Fibroblast of pulmonary artery (primary cell): ENCODE measurements at places on chromosomes 3 and 15.

DNA sequence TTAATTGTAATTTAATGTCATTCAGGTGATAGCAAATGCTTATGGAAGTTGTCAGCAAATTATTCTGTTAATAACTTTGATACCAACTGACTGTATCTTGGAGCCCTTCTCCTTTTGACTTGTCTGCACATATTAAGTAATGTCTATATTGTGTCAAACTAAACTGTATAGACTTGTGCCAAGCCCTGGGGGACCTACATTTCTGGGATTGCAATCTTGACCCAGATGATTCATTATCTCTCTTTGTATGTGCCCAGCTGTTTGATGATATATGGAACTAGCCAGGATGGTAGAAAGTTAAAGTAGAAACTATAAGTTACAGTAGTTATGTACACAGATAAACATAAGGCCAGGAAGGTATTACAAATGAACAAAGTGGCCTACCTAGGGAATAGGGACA lies 402.8 kb upstream of the RARB start:
- DNase-seq, result no peak

GRCh38 chr3:175818811-175819464 lies 959.8 kb downstream of the NAALADL2 start:
- no peak for DNase-seq

DNA sequence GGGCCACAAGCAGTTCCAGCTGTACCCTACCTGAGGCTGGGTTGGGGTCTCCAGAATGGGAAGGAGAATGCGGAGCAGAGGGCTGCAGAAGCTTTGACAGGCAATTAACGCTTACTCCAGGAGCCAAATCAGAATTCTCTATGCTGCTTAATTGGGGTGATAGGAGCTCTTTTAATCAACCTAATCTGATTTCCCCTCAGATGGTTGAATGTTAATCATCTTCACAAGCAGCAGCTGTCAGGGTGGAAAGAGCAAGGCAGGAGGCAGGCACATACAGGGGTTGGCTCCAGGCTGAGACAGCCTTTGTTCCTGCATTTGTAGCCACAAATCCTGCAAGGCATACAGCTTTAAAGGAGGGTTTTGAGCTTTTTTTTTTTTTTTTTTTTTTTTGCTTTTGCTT lies 2.6 kb downstream of the CILP start:
- no peak for DNase-seq

- DNase-seq, result no peak
Measured at GRCh38 chr3:183937601-183938286, 53.1 kb upstream of the PARL start.

- DNase-seq, result no peak
Measured at GRCh38 chr3:196969134-196969659, 564 bp upstream of the PIGZ start.

DNA sequence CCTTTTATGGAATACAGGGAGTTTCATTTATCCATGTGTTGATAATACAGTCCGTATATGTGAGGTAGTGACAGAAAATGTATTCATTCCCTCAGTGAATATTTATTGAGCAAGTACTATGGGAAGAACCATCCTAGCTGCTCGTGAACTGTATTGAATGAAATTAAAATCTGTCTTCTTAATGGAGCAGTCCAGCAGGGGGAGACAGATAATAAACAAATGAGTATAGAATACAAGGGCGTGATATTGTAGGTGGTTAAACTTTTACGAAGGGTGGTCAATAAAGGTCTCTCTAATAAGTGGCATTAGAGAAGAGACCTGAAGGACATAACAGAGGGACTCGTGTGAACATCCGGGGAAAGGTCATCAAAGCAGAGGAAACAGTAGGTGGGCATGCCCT lies 62.7 kb upstream of the OSTN start:
- peak; percentile 62 for DNase-seq

DNA sequence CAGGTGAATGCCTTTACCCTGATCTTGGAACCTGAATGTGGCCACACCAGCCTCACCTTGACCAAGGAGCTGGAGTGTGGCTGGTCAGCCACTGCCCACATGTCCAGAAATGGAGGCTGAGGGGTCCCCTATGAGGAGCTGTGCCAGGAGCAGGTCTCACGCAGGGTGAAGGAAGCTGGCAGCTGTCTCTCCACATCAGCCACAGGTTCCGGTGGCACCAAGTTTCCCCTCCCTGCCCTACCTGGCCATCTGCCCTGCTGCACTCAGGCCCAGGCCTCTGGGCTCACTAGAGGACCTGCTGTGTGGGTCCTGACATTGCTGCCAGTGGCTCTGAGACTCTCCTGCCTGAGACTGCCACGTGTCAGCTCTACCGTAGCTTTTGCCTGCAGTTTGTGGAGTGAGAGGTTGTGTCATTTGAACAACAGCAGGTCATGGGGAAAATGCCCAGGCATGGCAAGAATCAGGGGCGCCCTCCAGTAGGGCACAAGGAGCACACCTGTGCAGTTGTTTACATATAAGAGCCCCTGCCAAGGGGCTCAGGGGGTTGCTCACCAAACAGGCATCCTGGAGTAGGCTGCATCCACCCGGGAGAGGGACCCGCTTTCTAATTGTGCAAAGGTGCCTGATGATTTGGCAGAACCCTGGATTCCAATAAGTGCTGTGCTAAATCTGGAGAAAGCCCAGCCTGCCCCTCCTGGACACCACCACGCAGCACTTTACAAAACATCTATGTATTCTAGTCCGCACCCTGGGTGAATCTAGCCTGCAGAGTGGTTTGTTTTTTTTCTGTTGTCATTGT lies 258.5 kb upstream of the TLE3 start:
- DNase-seq, result no peak

DNA sequence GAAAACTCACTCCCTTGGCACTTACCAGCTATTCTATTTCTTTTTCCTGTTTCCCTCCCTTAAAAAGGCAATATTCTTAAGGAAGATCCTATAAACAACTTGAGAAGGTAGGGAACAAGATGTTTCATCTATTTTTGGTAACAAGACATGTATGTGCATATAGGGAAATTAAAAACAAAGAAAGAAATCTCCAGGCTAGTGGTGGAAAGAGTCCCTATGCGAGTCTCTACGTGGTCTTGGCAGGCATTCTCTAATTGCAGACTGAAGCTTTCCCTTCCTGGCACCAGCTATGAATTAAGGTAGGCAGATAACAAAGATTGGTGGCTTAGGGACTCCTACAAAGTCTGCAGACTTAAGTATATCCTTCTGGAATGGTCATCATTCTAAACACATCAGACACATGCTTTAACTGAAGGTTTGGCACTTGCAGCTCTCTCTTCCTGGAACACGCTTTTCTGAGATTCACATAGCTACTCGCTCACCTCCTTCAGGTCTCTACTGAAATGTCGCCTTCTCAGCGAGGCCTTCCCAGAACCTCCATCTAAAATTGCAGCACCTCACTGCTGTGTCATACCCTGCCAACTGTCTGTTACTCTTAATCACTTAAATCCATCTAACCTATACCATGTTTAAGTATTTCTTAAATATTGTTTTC lies 336.0 kb downstream of the VGLL3 start:
- no peak for DNase-seq

DNA sequence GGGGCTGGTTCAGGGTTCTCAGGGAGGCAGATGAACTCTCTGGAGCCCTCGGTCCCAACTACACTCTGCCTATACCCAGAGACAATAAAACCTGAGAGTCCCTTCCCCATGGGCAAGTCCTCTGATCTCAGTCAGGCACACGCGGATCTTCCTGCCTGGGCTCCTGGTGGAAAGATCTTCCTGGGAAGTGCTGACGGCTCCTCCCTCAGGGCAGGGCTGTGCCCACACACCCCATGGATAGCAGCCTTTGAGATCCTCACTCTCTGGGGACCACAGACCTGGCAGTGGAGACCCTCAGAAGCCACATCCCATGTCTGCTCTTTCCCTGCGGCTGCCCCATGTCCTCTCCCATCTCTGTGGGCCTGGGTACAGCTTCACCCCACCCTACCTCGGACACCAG lies 10.4 kb downstream of the SH2D7 start:
- no peak for DNase-seq

- no peak for DNase-seq
Measured at GRCh38 chr15:53196788-53197187, 406.7 kb upstream of the ONECUT1 start.

- no peak for DNase-seq
Measured at GRCh38 chr3:173140986-173141385, at the start of gene SPATA16. SPATA16 (minus strand) TSS chr3:173141235; CDS start chr3:173117731, 23,504 bp downstream.

- no peak for DNase-seq
Measured at GRCh38 chr3:89262309-89262929, 155.0 kb downstream of the EPHA3 start.

DNA sequence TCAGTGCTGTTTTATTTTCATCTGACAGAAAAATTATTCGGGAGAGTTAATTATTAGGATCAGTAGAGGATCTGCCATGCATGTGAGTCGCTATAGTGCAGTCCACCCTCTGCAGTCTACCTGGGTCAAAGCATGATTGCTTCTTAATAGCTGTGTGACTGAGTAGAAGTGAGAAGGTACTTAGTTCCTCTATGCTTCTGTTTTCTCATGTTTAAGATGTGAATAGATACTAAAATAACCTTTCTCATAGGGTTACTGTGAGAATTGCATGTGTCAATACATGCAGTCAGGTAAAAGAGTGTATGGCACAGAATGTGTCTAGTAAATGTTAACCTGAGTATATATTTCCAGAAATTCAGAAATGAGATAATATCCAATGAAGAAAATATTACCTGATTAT lies 435.7 kb downstream of the NAALADL2 start:
- DNase-seq, result no peak

- peak; percentile 50 for DNase-seq
Measured at GRCh38 chr15:80234883-80235282, 17.1 kb downstream of the CTXND1 start.

DNA sequence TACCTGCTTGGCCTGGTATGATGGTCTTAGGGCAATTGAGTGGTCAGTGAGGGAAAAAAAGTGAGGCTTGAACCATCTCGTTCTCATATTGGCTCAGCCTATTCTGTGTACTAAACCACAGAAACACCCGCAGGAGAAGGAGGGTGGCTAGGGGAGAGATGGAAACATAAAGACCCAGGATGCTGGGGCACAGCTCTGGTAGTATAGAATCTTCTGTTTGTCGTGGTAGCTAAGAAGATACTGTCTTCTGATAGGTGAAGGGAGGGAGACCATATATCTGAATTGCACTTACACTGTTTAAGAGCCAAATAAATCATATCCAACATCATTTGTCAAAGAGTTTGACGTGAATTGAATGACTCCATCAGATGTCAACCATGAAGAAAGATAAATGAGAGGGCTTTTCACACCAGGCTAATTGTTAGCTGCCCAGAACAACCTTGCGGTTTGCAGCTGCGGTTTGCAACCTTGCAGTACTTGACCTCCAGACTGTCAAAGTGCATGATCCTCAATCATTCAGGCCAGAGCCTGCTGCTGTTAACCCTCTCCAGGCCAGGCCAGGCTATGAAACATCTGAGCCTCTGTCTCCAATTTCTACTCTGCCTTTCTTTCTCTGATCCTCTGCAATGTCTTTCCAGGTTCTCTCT lies 40.9 kb upstream of the PIK3R4 start:
- no peak for DNase-seq

GRCh38 chr15:93073465-93073952 lies 15.5 kb downstream of the RGMA start:
- no peak for DNase-seq

GRCh38 chr3:159536876-159537275 lies 451.8 kb upstream of the IL12A start:
- no peak for DNase-seq

- no peak for DNase-seq
Measured at GRCh38 chr3:126440709-126440995, 35.0 kb downstream of the ZXDC start.

GRCh38 chr3:16168211-16168610 lies 6.3 kb upstream of the GALNT15 start:
- DNase-seq, result no peak

- DNase-seq, result no peak
Measured at GRCh38 chr3:144177649-144178048, 206.0 kb downstream of the DIPK2A start.

GRCh38 chr3:170773682-170774425 lies 96.1 kb downstream of the RPL22L1 start:
- no peak for DNase-seq

DNA sequence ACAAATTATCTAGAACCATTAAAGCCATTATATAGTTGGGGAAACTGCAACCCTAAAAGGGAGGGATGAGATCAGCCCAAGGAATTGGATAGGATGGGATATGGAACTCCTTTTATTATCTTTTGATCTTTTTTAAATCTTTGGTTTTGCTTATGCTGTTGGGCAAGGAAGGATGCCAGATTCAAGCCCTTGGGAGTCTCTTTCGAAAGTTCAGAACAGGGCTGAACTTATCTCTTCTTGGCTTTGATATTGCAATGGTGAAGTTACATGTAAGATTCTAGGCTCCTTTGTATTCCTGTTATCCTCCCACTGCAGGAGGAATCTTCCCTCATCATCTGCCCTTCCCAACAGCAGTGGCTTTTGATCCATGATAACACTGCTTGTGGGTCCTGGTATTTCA lies 10.0 kb upstream of the SLC22A13 start:
- no peak for DNase-seq

DNA sequence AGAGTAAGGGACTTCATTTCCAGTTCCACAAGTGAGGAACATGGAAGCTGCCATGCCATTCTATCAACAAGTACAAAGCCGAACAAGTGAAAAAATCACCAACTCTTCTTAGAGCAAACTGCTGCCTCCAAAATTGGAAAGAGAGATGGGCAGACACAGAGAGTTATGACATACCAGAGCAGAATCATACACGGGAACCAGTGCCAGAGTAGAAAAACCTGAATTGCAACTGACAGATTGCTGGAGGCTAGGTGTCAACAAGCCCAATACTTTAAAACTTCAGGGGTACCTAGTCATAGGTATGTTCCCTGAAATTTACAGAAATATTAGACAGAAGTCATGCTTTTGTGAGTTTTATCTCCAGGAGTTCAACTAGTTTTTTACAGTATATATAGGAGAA lies 62.0 kb downstream of the TTBK2 start:
- DNase-seq, result no peak

GRCh38 chr3:30672959-30673358 lies 66.6 kb downstream of the TGFBR2 start:
- peak; percentile 49 for DNase-seq

GRCh38 chr3:72382460-72382859 lies 465.8 kb downstream of the SHQ1 start:
- no peak for DNase-seq

- no peak for DNase-seq
Measured at GRCh38 chr3:67875338-67875737, 220.9 kb upstream of the SUCLG2 start.

DNA sequence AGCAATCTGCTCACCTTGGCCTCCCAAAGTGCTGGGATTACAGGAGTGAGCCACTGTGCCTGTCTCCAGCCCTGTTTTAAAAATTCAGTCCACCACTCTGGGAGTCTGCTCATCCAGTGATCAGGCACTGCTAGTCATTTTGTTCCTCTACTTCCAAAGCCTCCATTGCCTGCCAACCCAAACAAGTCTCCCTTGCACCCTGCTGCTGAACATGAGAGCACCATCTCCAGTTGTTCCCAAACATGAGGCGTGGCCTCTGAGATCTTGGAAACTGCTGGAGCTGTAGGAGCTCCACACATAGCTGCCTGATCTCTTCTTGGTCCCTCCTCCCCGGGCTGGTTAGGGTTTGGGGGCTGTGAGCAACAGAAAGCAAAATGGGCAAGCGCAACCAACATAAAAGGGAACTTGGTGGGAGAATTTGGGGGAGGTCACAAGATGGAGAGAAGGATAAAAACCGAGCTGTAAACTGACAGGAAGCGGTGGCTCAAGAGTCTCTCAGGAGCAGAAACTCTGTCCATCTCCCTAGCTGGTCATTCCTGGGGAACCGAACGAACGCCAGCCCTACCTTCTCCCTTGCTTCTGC lies 49.6 kb upstream of the TLE3 start:
- no peak for DNase-seq
